ENCODE measurements at places on chromosomes 2 and 18.

GRCh38 chr2:159998961-159999360 is 63.5 kb downstream of the PLA2R1 start:
- DNase-seq = no peak

DNA sequence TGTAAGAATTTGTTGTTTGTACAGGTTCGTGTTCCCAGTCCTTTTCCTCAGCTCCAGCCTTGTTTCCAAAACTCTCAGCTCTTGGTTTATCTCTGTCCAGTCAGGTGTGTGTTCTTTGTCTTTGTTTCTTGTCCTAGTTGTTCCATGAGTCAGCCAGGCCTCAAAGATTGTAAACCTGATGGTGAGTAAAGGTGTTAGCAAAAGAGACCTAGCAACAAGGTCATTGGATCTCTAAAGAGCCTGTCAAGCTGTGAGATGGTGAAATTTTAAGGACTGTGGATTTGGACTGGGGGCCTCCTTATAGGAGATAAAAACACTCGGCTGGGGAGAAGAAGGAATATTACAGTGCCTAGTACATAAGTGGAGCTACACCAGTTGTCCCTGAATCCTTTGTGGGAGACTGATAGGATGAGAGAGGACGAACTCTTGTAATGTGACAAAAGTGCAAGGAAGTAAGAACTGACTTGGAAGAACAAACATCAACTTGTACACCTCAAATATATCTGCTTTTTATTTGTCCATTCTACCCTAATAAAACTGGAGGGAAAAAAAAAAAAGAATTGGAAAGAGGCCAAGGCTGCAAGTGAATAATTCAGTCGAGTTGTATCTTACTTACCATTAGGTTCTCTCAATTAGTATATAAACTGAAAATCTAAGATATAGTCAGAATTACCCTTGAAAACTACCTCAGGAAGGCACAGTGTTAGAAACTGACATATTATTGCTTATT is 37.2 kb downstream of the ITGA6 start:
- no peak for DNase-seq

DNA sequence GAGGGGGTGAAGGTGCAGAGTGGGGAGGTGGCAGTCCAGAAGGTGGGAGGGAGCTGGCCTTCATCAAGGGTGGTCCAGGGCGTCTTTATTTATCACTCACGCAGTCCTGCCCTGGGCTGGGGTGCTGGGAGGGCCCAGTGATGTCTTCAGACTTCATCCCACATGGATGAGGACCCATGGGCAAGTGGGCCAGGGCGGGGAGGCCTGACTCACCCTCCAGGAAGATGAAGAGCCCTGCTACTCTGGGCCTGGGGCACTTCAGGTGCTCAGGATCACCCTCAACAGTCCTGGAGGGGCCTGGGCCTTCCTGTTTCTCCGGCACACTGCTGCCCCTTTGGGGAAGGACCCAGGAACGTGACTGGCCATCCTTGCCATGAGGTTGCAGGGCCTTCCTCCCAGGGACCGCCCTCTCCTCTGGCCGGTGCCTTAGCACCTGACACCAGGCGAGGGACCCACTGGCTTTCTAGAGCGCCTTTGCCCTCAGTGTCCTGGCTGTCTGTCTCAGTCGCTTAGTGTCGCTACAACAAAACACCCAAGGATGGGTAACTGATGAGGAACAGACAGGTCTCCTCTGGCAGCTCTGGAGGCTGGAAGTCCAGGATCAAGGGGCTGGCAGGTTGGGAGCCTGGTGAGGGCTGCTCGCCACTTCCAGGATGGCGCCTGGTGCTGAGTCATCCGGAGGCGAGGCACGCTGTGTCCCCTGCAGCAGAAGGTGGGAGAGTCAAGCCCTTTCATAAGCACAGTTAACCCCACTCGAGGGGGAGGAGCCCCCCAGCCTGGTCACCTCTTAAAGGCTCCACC is 57.8 kb upstream of the HS6ST1 start:
- DNase-seq = no peak

- DNase-seq = no peak
Observed at GRCh38 chr2:130263606-130264005, 65.4 kb upstream of the TUBA3E start.

DNA sequence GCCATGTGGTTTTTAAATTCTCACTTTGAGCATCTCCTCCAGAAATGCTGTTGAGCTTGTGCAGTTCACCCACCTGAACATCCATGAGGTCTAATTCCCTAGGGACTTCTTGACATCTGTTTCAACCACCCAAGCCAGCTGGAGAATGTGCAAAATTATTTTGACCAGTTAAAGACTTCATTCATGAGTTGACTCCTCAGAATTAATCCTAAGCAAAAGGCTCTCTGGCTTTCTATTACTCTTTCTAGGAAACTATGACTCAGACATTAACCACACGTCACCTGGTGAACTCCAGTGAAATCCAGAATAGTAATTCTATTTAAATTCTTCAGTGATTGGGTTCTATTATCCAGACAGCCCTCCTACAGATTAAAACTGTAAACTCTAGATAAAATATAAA is 247.5 kb downstream of the NBAS start:
- no peak for DNase-seq

GRCh38 chr2:170155723-170156253 is 22.2 kb upstream of the MYO3B start:
- DNase-seq = no peak

- DNase-seq = no peak
Observed at GRCh38 chr2:73963385-73964120, 21.2 kb upstream of the TET3 start.

- DNase-seq = no peak
Observed at GRCh38 chr18:35786365-35787042, 186.0 kb upstream of the RMP24 start.

- no peak for DNase-seq
Observed at GRCh38 chr18:33573193-33573592, 4.8 kb upstream of the ASXL3 start.

DNA sequence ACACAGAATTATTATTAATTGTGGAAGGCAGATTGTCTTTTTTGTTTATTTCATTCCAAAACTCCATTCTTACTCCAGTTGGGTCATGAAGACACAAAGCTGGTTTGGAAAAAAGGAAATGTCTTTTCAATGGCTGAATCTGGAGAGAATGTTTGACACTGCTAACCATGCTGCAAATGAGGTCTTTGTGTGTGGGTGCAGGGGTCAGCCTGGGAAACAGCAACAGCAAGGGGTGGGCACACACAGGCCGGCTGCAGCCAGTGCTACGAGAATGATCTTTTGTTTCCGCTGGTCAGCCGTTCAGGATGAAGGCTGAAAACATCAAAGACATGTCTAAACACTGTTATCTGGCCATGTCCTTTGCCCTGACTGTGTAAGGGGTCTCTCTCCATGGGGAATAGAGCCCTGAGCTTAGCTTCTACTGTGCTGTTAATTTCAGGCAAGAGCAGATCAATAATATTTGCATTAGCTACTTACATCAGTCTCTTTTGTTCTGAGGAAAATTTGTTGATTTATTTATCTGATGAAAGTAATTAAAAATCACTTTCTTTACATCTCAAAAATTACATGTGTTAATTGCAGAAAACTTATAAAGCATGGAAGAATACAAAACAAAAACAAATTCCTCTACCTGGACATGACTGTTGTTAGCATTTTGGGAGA is 33.3 kb upstream of the E2F6 start:
- no peak for DNase-seq

- DNase-seq = no peak
Observed at GRCh38 chr2:237556773-237557632, 9.4 kb upstream of the PRLH start.

DNA sequence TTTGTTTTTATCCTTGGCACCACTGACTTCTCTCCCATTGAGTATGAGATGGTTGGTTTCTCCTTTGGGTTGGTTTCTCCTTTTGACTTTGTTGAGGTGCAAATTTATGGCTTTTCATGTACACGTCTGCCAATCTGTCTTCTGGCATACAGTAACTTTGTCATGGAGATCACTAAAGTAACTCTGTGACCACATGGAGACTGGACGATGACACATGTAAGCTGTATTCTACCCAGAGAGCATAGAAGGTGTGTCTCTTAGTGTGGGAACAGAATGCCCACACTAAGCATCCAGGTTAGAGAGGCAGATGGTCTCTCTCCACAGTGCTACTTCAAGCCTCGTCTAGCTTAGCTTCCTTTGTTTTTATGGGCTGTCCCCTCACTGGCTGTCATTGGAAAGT is 897.5 kb downstream of the SUCLG1 start:
- DNase-seq = no peak

GRCh38 chr2:40033781-40034180 is 254.7 kb upstream of the THUMPD2 start:
- no peak for DNase-seq

Data from HS-5 (cell line).